ENCODE measurements at places on chromosomes 1 and 21. TPM values are rescaled to one million over a fixed set of nuclear protein-coding genes. Genes with fewer than 3 reads are reported as not detected.

DNA sequence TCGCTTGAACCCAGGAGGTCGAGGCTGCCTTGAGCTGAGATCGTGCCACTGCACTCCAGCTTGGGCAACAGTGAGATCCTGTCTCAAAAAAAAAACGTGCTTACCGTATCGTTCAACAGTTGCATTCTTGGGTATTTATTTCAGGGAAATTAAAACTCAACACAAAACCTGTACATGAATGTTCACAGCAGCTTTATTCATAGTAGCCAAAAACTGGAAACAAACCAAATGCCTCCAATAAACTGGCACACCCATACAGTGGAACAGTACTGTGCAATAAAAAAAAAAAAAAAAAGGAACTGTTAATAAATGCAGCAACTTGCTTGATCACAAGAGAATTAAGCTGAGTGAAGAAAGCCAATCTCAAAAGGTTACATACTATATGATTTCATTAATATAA, 6.7 kb downstream of the KHDRBS1 start:
- no peak for DNase-seq

GRCh38 chr1:159935305-159935704, 10.0 kb upstream of the TAGLN2 start:
- no peak for DNase-seq

DNA sequence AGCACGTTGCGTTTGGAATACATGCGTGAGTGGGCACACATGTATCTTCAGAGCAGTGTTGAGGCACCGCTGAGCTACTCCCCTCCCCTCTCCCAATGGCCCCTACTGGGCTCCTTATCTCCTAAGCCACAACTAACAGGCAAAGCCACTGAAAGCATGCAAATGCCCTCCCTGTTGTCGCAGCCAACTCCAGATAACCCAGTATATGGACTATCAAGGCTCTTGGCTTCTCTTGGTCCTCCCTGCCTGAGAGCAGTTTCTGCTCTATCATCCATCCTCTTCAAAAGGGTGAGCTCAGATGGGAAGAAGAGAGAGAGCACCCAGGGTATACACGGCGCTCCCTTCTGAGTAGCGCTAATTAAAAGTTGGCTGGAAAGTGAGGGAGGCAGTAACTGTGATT, 58.5 kb upstream of the CNTN2 start:
- DNase-seq, result no peak

NTRK1 gene
- not detected for total RNA-seq

DNA sequence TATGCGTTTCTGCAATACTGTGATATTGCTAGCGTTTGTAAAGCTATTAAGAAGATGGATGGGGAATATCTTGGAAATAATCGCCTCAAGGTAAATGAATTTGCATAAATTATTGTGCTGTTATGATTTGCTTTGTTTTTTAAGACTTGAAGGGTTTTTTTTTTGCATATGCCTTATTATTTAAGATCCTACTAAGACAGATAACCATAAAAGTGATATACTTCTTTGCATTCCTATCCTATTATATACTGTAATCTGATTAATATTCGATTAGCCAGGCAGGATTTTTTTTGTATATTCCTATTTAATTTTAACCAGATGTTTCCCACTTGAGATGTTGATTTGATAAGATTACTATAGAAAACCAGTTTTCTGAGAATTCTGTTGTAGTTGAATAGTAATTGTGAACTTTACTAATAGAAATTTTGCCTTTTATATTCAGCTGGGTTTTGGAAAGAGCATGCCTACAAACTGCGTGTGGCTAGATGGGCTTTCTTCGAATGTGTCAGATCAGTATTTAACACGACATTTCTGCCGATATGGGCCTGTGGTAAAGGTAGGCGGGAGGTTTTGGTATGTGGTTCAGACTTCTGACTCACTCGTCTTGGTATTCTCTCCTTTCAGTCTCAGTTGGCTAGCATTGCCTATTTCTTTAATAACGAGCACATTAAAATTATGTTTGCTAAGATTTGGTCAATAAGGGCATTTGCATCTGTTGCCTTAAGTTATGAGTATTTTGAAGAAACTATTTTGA, 56.8 kb downstream of the ZBTB17 start:
- no peak for DNase-seq

Measured in occipital lobe (tissue), 3 donors.